Cardiac fibroblast (primary cell): ENCODE measurements at places on chromosomes 5 and 9.

DNA sequence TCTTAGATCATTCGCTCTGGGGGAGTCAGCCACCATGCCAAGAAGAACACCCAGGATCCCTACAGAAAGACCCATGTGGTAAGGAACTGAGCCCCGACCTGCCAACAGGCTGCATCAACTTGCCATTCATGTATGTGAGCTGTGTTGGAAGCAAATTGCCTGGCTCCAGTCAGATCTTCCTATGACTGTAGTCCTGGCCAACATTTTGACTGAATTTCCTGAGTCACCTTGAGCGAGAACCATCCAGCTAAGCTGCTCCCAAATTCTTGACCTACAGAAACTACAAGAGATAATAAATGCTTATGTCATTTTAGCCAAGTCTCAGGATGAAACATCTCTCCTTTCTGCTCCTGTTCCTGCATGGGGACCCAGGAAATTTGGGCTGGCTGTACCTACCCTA, 40.0 kb upstream of the SLC44A1 start:
- DNase-seq, result peak; percentile 54

- DNase-seq, result peak; percentile 73
Observed at GRCh38 chr5:174413567-174414314, 310.6 kb upstream of the MSX2 start.

DNA sequence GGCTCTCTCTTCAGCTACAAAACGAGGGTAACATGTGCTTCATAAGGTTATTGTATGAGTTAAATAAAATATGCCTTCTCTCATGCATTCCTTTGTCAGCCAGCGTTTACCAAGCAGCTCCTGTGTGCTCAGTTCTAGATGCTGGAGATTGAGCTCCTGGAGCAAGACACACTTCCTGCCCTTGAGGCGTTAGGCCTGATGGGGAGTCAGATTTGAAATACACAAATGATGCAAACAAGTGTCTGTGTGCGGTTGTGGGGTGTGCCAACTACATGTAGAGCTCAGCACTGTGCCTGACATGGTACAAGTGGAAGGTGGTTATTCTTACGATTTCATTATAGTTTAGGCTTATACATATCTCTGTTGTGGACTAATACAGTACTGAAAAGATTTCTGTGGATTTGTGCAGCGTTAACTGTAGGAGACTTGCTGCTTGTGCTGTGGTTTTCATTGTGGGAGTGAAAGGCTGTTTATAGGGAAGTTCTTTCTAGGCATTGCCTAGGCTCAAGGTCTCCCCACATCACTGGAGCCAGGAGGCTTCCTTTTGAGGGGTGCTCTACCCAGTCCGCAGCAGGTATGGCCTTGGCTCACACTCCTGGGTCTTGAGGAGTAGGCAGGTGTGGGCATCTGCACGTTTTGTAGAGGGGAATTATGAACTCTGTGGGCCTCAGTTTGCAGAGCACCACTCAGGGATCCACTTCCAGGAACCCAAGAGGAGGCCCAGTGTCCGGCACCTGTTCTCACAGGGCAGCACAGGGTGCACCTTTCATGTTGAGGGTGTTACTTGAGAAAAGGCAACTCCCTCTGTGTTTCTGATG, 39.8 kb upstream of the ANGPTL2 start:
- no peak for DNase-seq

DNA sequence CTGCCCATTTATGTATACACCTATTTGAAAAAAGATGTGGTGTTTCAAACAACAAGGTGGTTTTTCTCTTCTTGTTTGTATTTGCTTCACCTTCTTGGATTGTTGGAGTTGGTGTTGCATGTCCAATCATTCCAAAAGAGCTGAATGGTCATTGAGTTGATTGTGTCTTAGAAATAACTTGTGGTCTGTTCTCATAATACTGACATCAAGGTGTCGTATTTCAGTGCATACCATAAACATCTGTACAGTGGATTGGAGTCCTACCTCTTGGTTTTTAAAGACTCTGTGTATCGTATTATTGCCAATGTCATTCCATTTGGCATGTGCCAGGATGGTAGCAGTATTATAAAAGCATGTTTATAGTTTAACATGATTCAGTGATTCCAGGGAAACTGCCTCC, 73.2 kb downstream of the TRIO start:
- DNase-seq, result no peak

GRCh38 chr5:6790346-6790865, 77.2 kb downstream of the TENT4A start:
- no peak for DNase-seq

DNA sequence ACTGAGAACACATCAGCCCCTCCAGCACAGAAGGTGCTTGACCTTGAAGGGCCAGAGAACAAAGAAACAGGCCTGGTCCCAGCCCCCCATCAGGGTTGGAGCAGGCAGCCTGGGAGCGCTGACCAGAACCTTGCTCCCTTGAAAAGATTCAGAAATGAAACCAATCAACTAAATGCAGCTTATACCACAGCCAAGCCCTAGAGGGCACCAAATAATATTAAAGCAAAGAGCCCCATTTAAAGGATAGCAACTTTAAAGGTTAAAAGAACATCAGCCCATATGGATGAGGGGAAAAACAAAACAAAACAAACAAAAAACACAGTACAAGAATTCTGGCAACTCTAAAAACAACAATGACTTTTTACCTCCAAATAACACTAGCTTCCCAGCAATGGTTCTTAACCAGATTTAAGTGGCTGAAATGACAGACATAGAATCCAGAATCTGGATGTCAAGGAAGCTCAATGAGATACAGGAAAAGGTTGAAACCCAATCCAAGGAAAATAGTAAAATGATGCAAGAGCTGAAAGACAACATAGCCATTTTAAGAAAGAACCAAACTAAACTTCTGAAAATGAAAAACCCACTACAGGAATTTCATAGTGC, 471.9 kb downstream of the MTRR start:
- DNase-seq, result peak; percentile 47

DNA sequence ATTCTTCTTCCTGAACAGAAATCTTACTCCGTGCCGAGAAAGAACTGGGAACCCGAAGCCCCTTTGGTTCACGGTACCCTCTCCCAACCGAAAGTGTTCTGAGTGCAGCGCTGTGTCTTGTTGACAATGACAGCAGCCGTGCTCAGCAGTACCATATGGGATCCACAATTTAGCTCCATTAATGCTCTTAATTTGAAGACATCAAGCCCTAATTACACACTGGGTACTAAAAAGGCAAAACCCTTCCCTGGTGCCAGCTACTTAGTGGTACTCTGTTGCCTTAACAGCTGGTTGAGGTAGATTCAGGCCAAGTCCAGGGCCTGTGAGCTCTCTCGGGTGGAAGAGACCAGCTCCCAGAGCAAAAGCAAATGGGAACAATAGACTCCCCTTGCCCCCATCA, 24.5 kb downstream of the DDX31 start:
- DNase-seq, result no peak

DNA sequence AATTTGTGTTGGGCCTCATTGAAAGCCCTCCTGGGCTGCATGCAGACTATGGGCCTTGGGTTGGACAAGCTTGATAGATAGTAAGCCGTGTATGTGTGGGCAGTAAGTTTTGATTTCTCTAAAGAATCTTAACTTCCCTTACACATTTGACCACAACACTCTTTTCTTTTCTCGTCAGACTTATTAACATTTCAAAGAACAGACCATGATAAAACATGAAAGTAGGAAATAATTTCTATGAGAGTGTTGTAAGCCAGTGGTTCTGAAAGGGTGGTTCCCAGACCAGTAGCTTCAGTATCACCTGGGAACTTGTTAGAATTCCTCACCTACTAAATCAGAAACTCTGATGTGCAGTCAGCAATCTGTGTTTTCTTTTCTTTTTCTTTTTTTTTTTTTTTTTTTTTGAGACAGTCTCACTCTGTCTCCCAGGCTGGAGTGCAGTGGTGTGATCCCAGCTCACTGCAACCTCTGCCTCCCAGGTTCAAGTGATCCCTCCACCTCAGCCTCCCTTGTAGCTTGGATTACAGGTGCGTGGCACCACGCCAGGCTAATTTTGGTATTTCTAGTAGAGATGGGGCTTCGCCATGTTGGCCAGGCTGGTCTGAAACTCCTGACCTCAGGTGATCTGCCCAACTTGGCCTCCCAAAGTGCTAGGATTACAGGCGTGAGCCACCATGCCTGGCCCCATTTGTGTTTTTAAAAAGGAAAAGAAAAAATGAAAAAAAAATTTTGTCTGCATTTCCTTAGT, 20.0 kb upstream of the GCNT1 start:
- DNase-seq, result no peak

- DNase-seq, result no peak
Observed at GRCh38 chr5:68347536-68347935, 132.0 kb downstream of the PIK3R1 start.

GRCh38 chr5:75048457-75048953, 3.9 kb downstream of the GCNT4 start:
- DNase-seq, result peak; percentile 23

DNA sequence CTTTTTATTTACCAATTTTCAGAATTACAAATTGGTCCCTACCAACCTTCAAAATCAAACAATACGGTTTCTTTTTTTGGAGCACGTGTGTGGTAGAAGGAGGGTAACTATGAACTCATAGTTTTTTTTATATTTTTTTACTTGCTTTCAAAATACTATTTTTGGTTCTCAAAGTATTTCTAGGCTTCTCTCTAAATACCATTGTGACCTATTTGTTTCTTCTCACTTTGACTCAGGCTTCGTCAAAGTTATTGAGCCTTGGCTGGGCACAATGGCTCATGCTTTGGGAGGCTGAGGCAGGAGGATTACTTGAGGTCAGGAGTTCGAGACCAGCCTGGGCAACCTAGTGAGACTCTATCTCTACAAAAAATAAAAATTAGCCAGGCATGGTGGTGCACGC, 11.6 kb upstream of the KIF27 start:
- DNase-seq, result no peak

- DNase-seq, result no peak
Observed at GRCh38 chr9:121564504-121565260, 65.0 kb upstream of the GGTA1 start.

- DNase-seq, result no peak
Observed at GRCh38 chr9:93252116-93252780, 68.3 kb downstream of the WNK2 start.

GRCh38 chr5:179887095-179887494, 20.6 kb downstream of the TBC1D9B start:
- DNase-seq, result no peak

DNA sequence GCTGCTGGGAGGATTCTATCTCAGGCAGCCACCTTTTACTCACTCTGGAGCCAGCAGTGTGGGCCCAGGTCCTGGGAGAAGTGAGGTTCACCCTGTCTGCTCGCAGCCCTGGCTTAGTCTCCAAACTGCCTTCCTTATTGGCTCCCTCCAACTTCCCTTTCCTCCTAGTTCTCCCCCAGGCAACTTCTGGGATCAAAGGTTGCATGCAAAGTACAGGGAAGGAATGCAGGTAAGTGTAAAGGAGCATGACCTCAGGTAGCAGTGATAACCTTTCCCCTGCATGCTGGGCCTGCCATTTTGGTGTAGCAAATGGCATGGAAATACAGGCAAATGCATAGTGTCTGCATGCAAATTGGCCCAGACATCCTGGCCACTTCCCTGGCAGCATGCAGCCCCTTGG, 53.8 kb upstream of the ARAP3 start:
- DNase-seq, result no peak

- no peak for DNase-seq
Observed at GRCh38 chr9:123169926-123170325, 98.5 kb downstream of the STRBP start.

DNA sequence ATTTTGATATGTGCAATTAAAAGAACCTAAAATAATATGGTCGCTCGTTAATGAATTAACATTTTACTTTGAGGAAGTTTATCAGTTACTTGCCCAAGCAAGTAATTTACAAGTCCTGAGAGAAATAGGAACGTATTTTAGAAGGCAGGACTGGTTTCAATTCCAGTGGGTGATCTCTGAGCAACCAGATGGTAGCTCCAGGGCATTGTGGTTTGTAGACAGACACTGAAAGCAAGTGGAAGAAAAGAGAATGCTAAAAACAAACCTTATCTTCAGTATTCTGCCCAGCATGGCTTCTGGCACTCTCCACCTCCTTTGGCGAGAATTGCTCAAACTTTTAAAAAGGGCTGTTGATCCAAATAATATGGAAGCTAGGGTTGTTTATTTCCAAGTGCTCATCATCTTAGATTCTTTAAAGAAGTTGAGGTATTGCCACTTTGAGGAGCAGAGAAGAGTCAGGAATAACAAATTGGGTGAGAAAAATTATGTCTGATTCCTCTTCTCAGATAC, 31.8 kb upstream of the ERAP2 start:
- DNase-seq, result no peak

GRCh38 chr5:32278406-32278805, 34.3 kb downstream of the MTMR12 start:
- peak; percentile 68 for DNase-seq

DNA sequence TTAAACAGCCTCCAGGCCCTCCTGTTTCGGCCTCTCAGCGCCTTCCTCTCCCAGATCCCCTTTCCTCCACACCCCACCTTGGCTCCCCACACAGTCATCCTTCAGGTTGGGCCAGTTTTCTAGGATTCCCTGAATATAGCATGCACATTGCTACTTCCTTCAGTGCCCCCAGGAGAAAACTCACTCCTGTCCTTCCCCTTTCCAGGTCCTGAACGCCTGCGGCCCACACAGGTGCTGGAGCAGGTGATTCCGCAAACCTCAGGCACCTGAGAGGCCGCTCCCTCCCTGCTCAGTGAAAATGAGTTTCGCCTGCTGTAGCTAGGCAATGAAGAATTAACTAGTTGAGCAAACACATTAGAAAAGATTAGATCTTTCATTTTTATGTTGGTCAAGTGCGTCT, 185.0 kb downstream of the MED10 start:
- DNase-seq, result no peak

- DNase-seq, result no peak
Observed at GRCh38 chr9:61669352-61669751, 479.5 kb downstream of the SPATA31A7 start.

DNA sequence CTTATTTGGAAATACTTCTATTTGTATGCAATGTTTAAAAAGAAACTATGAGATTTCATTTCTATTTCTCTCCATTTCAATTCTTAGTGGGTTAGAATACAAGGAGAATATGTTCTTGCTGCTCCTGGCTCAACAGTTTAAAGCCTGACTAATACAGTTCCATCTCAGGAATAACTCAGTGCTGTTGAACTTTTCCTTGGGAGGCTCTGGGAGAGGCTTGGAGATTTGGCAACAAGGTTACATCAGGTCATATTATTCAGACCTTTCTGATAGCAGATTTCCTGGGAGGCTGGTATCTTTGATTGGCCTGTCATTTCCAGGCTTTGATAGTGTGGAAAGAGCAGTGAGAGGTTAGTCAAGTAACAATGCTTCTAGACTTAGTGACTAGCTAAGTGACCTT, 481.7 kb upstream of the KLF4 start:
- DNase-seq, result peak; percentile 21

- DNase-seq, result no peak
Observed at GRCh38 chr5:178902849-178903248, 7.1 kb downstream of the ZFP2 start.

DNA sequence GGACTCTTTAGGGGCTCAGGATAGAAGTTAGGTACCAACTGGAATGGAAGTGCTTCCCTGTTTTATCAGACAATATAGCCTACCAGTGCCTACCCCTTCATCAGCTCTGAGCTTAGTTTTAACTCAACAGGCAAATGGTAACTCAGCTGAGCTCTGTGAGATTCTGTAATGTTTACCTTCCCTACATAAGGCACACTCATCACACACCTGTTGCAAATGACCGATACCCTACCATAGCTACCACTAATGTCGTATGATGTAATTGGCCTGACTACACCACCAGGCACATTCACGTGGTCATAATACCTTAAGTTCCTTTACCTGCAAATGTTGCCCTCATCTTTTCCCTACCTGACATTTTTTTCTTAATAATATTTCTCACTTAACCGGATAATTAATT, 254.8 kb downstream of the ADGRV1 start:
- DNase-seq, result no peak
